NCI-H187 treated with DMSO at 0.1 percent for 48 hours (cell line): ENCODE measurements at places on chromosomes 4 and X.

- DNase-seq = no peak
These were observed 28.7 kb downstream of the TMEM31 start for GRCh38 chrX:103739421-103739820.

DNA sequence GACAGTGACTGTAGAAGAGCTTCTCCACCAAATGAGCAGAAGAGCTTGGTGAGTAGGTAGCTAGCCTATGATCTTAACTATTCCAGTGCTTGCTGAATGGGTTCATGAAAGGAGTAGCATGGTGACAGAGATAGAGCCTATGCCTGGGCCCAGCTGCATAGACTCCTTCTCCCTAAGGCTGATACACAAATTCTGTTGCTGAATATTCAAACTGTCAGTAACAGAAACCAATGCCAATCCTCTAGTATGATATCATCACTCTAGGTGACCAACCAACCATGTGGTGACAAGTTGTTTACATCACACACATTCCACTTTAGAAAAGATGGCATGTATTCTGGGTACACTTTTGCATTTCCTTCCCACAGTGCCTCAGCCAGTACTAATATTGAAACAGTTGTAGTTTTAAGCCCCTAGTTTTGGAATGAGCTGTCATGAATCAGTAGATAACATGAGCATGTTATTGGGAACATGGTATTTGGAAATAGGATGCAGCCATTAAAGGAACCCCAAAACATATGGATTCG, 103.4 kb upstream of the GRXCR1 start:
- DNase-seq = no peak

GRCh38 chr4:186151499-186151898, 39.9 kb upstream of the CYP4V2 start:
- no peak for DNase-seq

DNA sequence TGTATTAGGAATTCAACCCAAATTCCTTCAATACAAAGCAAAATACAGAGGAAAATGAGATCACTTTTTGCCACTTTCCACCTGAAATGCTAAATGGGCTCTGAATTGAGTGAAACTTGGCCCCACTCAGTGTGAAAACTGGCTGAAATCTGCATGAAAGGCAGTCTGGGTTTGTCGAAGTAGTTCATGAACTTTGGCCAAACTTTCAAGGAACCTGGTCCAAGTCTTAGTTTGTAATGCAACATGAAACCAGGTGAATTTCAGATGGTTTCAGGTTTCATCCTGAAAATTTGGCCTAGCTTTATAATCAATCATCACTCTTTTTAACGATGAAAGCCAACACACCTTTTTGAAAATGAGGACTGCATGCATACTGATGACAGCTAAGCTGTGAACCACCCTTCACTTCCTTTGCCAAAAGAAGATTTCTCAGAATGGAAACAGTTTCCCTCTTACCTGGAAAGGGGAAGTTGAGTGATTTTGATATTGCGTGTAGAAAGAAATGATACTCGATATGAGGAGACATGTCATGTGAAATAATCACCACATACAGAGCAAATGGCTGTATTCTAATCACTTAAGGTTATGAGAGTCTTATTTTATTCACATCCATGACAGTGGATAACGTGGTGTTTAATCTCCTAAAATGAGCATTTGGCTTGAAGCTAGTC, 209.9 kb upstream of the ETNPPL start:
- DNase-seq = no peak

GRCh38 chr4:188417181-188417580, 277.9 kb downstream of the TRIML1 start:
- no peak for DNase-seq

- no peak for DNase-seq
These were observed 43.7 kb downstream of the ANTXR2 start for GRCh38 chr4:80029364-80029763.

DNA sequence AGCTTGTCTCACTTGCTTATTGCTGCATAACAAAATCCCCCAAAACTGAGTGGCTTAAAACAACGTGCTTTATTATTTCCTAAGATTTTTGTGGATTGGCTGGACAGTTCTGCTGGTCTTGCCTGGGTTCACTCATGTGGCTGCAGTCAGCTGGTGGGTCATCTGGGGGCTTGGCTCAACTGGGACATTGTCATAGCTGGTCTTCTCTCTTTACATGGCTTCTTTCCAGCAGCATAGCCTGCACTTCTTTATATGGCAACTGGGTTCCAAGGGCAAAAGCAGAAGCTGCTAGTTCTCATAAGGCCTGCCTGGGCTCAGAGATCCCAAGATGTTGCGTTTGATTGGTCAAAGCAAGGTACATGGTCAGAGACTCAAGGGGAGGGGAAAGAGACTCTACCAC, 33.7 kb upstream of the STAG2 start:
- DNase-seq = no peak

GRCh38 chr4:112201915-112202505, 29.6 kb upstream of the AP1AR start:
- DNase-seq = no peak

DNA sequence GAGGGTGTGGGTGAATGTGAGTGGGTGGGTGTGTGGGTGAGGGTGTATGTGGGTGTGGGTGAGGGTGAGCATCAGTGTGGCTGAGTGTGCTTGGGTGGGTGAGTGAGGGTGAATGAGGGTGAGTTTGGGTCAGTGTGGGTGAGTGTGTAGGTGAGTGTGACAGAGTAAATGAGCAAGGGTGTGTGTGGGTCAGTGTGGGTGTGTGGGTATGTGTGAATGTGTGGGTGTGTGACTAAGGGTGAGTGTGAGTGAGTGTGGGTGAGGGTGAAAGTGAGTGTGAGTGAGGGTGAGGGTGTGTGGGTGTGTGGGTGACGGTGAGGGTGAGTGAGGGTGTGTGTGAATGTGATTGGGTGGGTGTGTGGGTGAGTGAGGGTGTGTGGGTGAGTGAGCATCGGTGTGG, 1676.7 kb upstream of the TENM3 start:
- DNase-seq = no peak

- DNase-seq = no peak
These were observed 91.8 kb upstream of the PSAPL1 start for GRCh38 chr4:7526491-7526890.

DNA sequence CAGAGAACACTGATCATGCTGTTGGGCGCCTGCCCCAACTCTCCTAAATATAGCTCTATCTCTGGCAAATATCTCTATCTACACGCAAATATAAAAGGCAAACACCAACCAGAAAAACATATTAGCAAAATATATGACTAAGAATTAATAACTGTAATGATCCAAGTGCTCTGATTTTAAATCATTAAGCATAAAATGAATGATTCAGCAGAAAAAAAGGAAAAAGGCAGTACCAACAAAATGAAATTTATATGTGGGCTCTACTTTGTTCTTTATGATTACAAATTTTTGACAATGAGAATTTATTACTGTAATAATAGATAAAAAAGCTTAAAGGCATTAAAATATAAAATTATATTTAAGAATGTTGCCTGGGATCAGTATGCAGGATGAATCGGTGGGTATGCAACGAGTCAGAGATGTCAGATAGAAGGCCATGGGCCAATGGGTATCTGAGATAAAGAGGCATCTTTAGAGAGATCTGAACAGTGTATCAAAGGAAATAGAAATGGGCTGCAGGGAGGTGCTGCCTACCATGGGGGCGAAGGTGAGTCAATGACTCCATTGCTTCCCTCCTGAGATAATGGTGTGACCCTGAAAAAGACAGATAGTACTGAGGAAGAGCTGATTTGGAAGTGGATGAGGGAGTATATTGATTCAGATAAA, 234.8 kb downstream of the SCFD2 start:
- no peak for DNase-seq

GRCh38 chr4:101600287-101600686, 190.2 kb upstream of the BANK1 start:
- no peak for DNase-seq

GRCh38 chr4:75696581-75696980, 23.4 kb upstream of the G3BP2 start:
- DNase-seq = no peak

DNA sequence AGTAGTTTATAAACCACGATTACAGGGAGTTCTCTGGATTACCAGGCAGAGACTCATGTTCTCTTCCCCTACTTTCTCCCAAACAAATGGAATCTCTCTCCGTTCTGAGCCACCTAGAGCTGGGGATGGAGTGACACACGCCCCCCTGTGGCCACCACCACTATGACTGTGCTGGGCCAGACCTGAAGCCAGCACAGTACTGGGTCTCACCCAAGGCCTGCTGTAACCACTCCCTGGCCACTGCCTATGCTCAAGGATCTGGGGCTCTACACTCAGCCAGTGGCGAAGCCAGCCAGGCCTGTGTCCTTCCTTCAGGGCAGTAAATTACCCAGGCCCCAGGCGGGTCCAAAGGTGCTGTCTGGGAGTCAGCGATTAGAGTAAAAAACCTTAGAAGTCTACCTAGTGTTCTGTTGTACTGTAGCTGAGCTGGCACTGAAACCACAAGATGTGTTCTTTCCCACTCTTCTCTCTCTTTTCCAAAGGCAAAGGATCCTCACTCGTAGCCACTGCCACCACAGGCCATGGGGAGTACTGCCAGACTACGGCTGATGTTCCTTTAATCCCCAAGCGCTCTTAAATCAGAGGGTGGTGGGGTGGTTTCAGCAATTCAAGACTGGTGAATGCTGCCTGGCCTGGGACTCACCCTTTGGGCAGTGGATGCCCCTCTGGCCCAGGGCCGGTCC, 412.2 kb upstream of the ARX start:
- DNase-seq = no peak

GRCh38 chrX:17669458-17669857, 67.8 kb upstream of the SCML1 start:
- DNase-seq = no peak

GRCh38 chr4:188015025-188015940, 19.7 kb downstream of the ZFP42 start:
- DNase-seq = no peak

DNA sequence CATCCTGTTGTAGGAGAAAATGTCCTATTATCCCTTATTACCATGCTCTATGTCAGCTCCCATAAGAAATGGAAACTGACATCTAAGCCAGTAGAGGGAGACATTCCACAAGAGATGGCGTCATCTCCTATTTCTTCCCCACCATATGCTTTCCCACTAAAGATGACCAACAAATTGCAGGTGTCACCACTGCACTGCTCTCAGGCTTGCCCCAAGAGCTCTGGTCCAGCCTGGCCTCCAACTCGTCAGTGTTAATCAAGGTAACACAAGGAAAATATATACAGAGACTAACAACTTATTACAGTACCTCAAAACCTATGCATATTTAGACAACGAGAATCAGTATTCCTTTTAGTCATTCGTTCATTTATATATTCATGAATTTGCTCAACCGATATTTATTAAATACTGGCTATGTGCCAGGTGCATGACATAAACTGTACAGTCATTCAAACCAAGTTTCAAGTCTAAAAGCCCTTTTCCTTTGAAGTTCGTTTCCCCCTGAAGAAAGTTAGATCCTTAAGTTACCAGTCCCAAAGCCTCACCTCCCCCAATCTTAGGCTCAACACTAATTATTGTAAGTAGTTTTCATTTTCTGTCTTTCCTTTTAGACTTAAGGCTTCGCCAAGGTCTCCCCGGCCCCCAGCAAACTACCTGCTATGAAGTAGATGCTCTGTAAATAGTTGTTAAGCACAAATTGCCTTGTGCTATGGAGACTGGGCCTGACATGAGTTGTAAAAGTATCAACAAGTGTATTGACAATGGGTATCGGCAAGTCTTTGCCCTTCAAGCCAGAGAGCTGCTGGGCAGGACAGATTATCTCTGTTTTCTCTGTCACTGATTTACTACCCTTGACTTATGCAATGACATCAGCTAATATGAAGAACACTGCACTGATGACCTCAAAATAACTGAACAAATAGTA, 3.1 kb upstream of the FGB start:
- no peak for DNase-seq

GRCh38 chr4:150451883-150452282, 130.1 kb upstream of the MAB21L2 start:
- DNase-seq = no peak

GRCh38 chr4:153520801-153521329, 54.7 kb downstream of the TMEM131L start:
- DNase-seq = no peak

GRCh38 chr4:128225148-128225547, 62.5 kb downstream of the PGRMC2 start:
- DNase-seq = no peak

GRCh38 chr4:29551821-29552220, 1168.3 kb upstream of the PCDH7 start:
- DNase-seq = no peak

- DNase-seq = no peak
These were observed 126.5 kb downstream of the SLIT2 start for GRCh38 chr4:20378181-20378580.

DNA sequence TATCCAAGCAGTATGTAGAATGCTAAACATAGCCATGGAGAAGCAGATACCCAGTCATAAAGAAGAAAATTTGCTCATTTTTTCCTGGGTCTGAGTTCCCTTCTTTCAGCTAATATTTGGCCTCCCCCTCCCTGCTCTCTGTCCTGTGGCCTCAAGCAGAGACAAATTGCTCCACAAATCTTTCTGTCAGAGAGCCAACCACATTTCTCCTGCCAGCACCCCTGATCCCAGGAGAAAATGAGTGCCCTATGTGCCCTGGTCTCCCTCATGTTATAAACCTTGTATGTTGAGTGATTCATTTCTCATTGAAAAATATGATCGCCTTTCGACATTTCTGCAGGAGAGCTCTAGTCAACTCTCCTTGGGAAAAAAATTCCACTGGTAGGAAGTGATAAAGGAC, 82.0 kb downstream of the TMEM156 start:
- no peak for DNase-seq

DNA sequence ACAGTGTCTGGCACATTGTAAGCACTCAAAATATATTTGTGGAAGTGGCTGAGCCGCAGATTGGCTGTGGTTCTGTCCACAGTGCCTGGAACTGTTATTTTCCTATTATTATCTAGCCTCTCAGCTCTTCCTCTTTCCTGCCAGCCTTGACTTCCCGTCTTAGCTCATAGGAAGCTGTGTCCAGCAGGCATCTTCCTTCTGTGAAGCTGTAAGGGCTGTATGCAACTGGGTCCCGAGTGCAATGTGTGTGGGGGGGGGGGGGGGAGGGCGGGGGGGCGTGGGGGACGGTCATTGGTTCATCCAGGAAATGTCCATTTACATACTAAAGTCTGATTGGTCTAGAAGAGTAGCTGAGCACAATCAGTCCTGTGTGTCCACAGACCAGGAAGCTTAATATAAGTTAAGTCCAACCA, 210.7 kb downstream of the PDGFRA start:
- no peak for DNase-seq

DNA sequence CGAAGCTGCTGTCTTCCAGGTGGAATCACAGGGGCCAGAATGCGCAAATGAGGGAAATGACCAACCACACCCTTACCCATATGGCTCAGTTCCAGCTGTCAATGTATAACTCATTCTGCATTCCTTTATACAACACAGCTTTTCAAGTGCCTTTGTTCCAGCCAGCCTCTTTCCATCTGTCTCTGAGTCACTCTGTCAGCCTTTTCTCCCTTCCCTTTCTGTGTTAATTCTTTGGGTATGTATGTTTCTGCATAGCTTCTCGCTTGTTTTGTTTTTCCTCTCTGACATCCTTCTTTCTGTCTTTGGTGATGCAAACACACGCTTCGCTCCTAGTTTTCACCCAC, 54.5 kb downstream of the RS1 start:
- DNase-seq = no peak

GRCh38 chrX:11438767-11439166, 145.6 kb downstream of the AMELX start:
- DNase-seq = no peak

GRCh38 chrX:108439961-108440696, 491 bp downstream of the COL4A5 start:
- DNase-seq = no peak
